NCI-H2081 (cell line): ENCODE measurements at places on chromosomes 4 and X.

- DNase-seq, result no peak
Measured at GRCh38 chr4:24164054-24164693, 274.3 kb upstream of the PPARGC1A start.

DNA sequence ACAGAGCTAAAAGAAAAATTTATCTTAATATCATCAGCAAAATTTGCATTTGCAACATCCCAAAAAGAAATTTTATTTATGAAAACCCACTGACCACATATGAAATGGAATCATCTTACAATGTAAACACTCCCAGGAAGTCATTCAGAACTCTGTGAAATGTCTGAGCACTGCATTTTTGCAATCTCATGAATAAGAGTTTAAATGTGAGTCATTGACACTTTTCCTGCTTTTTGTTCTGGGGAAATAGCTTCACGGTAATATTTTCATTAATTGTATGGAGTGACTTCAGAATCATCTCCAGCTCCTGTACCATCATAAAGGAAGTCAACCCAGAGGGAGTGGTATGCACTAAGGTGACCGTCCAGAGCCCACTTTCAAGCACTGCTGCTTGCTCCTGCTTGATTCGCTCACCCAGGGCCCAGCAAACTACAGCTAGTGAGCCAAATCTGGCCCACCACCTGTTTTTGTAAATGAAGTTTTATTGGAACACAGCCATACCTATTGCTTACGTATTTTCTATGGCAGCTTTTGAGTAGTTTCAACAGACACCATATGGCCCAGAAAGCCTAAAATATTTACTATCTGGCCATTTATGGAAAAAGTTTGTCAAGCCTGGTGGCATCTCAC, 17.2 kb downstream of the EDNRA start:
- no peak for DNase-seq

DNA sequence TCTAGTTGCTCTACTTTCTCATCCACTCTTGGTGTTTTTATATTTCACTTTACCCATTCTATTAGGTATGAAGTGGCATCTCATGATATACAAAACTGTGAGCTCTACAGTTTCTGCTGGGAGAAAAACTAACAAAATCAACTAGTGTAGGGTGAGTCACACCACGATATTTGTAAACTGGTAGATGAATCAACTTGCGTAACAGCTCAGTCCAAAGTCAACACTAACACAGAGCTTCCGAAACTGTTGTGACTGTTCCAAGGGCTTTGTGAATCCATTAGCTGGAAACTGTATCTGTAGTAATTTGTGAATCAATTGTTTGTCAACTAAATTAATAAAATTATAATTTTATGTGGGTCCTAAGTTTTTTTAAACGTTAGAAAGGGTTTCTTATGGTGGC, 119.8 kb upstream of the TSPAN5 start:
- DNase-seq, result no peak

GRCh38 chrX:109399831-109400230, 82.1 kb downstream of the GUCY2F start:
- DNase-seq, result no peak

GRCh38 chr4:184395451-184395917, 78.9 kb downstream of the IRF2 start:
- no peak for DNase-seq

DNA sequence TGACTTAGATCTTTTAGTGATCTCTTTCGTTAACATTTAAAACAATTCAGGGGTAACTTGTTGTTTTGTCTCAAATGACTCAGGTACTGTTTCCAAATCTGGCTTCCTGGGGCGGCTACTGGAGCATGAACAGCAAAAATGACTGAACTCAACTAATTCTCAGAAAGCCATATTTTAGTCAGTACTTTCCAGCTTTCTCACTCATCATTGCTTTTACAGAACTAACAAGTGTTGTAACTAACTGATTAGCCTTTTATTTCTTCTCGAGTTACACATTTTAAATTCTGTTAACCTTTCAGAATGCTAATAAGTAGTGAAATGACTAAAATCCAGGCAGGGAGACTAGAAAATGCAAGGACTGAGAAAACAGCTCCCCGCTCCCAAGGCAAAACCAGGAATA, 55.3 kb downstream of the JADE3 start:
- DNase-seq, result no peak

DNA sequence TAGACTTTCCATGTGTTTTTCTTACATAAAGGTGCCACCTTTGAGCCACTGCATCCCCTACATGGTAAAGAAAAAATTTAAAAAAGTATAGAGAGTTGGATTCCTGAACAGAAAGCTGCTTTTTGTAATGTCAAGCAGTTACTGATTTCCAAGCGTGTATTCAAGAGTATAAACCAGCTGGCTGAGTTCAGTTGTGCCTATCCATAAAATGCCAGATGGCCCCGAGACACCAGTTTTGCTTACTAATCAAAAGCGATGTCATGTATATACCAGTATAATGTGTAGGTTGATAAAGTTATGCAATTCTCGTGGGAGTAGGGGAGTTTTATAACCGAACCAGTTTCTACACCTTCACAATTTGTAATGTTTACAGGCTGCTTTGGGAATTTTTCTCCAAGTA, 26.2 kb upstream of the PNPLA4 start:
- no peak for DNase-seq

DNA sequence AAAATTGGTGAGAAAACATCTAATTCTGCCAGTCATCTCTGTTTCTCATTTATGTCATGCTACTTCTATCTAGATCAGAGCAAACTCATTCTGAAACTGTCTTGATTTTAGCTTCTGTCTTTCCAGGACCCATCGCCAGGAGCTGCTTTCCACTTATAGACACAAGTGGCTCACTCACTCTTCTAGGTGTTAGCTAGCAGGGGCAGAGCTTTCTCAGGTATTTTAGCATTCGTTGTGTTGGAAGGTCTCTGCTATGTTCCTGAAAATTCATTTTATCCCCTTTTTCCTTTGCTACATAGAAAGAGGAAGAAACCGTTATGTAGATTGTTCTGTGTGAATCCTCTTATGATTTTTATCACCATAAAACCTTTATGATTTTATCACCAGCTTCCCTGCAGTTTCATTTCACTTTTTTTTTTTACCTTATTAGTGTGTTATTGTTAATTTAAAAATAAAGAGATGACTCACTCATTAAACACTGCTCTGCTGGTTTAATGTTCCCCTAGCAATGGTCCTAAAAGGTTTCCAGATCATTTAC, 246.6 kb upstream of the AADAT start:
- DNase-seq, result no peak
